Cerebellar nuclear complex (tissue), 1 donor: ENCODE measurements at places on chromosomes 11 and 22.

- no peak for DNase-seq
Measured at GRCh38 chr11:64469288-64469687, 110.3 kb downstream of the RPS6KA4 start.

DNA sequence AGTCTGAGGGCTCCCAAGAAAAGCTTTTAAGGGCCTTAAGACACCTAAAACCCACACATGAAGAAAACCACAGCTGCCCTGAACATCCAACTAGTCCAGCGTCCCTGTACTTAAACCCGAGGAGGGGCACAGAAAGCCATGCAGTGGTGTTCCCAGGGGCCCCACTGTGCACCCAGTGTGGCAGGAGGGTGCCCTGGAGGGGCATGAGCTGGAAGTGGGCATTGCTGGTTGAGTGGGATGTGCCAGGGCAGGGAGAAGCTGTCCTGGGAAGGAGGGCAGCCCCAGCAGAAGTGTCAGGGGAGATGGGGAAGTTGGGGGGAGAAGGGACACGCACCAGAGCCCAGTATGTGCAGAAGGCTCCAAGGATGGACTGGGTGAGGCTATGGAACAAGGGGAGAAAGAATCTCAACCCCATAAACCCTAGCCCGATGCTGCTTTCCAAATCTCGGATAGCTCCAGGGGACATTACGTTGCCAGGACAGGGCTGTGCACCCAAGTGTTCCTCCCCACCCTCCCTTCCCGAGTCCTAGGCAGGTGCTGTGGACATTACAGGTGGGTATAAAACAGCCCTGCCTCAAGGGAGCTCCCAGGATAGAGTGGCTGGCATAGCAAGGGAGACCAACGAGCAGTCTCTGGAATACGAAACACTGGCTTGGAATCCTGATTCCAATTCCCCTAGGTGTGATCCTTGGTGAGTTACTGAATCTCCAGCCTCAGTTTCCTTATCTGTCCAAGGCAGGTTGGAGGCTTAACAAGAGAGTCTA lies 44.2 kb downstream of the SHANK2 start:
- DNase-seq, result no peak

- no peak for DNase-seq
Measured at GRCh38 chr22:43448048-43448447, 36.2 kb downstream of the MPPED1 start.

- DNase-seq, result no peak
Measured at GRCh38 chr22:20829491-20830134, 29.0 kb downstream of the PI4KA start.

- DNase-seq, result no peak
Measured at GRCh38 chr11:40281052-40281580, 1178.3 kb downstream of the LRRC4C start.

DNA sequence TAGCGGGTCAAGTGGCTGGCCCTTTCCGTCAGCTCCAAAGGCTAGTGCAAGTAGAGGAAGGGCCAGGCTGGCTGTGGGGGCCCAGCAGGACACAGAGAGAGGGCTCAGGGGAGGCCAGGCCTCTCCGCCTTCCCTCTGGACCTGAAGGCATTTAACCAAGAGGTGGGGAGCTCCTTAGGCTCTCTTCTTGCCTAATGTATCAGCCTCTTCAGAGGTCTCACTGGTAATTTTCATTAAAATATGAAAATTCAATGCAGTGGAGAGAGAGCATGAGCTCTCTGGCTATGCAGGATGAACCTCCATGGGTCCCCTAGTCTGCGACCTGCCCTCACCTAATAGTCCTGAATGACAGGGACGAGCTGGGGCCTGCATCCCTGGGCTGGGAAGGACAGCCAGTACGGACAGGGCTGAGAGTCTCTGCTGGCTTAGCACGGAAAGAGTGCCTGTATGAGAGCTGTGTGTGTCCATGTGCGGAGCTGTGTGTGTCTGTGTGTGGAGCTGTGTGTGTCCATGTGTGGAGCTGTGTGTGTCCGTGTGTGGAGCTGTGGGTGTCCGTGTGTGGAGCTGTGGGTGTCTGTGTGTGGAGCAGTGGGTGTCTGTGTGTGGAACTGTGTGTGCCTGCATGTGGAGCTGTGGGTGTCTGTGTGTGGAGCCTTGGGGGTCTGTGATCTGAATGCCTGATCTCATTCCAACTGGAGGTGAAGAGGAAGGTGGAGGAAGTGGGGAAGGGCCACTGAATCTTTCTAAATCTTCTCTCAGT lies 2.4 kb downstream of the ALX4 start:
- no peak for DNase-seq

- DNase-seq, result no peak
Measured at GRCh38 chr11:7632211-7632610, 41.1 kb downstream of the CYB5R2 start.

DNA sequence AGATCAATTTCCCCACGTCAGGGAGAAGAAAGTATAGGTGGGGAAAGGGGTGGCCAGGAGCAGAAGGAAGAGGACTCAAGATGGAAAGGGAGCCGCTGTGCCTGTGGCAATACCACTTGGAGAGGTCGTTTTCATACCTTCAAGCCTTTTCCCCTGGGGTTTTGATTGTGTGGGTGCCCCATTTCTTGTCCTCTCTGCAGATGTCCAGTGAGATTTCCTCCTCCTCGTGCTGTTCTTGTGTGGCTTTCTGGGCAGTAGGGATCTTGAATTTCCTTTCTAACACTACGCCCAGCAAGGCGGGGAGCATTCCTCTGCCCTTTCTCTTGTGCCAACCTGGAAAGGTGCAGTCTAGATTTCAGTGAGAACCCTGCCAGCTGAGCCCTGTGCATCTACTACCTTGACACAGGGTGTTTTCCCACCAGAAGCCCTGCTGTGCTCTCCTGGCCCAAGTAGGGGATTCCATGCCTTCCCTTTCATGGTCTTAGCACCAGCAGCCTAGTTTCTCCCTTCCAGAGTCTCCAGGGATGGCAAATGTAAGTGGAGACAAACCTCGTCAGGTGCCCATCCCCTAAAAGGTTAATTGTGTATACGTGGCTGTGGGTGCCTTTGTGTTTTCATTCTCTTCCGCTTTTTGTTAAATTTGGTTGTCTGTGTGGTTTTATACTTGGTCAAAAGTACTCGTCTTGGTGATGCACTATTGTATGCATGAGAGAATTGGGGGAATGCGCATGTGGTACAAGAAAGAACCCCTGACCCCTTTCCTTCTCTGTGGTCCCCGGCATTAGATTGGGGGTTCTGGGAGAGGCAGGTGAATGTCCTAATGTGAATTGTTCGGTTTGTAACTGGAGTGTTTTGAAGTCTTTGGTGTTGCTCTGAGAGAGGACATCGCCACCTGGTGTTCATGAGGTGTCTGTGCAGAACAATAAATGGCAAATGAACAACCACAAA lies 71.4 kb upstream of the MPEG1 start:
- DNase-seq, result no peak

- DNase-seq, result no peak
Measured at GRCh38 chr11:74009675-74010305, 905 bp upstream of the UCP3 start.

DNA sequence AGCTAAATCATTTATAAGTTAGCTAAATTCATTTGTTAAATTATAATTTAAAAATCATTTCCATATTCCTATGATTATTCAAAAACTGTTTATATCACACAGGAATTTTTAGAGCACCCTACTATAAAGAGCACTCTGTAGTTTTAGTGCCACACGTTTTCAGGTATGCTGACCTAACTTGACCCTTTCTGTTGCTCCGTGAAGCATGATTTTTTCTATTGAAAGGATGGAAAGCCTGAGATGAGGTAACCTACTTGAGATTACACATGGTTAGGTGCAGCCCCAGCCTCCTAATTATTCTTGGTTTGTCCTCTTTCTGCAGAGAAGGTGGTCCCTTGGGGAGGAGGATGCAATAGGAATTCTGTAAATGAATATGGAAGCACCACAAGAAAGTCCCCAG lies 72.6 kb downstream of the PPFIBP2 start:
- no peak for DNase-seq

- no peak for DNase-seq
Measured at GRCh38 chr22:24584166-24584790, 8.6 kb downstream of the LRRC75B start.

GRCh38 chr11:115502636-115503082 lies 1.6 kb downstream of the CADM1 start:
- DNase-seq, result no peak

GRCh38 chr22:44304354-44304753 lies 8.4 kb downstream of the SHISAL1 start:
- DNase-seq, result no peak

- no peak for DNase-seq
Measured at GRCh38 chr11:2393111-2393868, 7.3 kb upstream of the TSSC4 start.

DNA sequence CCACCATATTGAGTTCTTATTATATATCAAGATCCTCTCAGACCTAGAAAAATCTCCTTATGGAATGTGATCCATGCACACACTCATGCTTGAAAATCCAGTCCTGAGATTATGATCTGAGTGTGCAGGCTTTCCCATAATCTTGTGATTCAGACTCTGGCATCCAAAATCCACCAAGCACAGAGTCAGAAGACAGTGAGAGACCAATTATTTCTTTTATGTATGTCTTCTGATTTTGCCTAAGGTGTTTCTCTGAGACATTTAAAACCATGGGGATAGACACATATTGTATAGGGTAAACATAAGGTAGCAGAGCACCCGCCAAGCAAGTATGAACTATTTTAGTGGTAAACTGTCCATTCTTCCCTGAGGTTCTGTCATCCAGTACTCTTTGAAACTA lies 52.0 kb upstream of the MMP13 start:
- no peak for DNase-seq

DNA sequence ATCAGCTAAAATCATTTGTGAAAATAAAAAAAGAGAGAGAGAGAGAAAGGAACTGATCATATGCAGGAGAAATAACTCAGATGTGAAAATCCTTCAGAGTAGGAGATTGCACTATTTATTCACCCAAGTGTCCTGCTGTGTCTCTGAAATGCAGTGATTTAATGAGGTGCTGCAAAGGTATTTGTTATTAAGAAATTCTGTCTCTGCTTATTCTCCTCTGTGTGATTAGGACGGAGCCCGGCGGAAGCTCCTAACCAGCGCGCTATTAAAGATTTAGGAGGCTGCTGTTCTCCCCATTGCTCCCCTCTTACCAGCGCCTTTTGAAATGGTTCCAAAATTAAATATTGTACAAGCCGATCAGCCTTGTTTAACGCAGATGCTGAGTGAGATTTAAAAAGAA lies 528.3 kb downstream of the BUD13 start:
- no peak for DNase-seq
